Right renal pelvis (tissue), 4 donors: ENCODE measurements at places on chromosomes 12 and 14. TPM values are rescaled to one million over a fixed set of nuclear protein-coding genes. Genes with fewer than 3 reads are reported as not detected.

Gene CLEC14A
- polyA plus RNA-seq, result 16.4 TPM

Gene KRT83
- polyA plus RNA-seq, result not detected

Gene ORAI1
- 13.2 TPM for polyA plus RNA-seq

Gene KLHL33
- 0.54 TPM for polyA plus RNA-seq

Gene SPRYD3
- 20.7 TPM for polyA plus RNA-seq

Gene NXPH4
- 3.6 TPM for polyA plus RNA-seq

Gene SCN8A
- 1.4 TPM for polyA plus RNA-seq

Gene KCNH5
- 0.25 TPM for polyA plus RNA-seq

Gene COQ6
- polyA plus RNA-seq, result 29.8 TPM

Gene PRB3
- not detected for polyA plus RNA-seq

Gene MIP
- polyA plus RNA-seq, result 0.37 TPM

Gene MYO1A
- 0.08 TPM for polyA plus RNA-seq

Gene CRACR2A
- polyA plus RNA-seq, result 1.6 TPM

Gene PAX9
- polyA plus RNA-seq, result 0.24 TPM

Gene ZNF839
- polyA plus RNA-seq, result 17.3 TPM

Gene ST8SIA1
- polyA plus RNA-seq, result 5.8 TPM

Gene MGST1
- polyA plus RNA-seq, result 41.4 TPM

Gene HOXC12
- not detected for polyA plus RNA-seq

Gene BDKRB2
- polyA plus RNA-seq, result 3.2 TPM

Gene SAMD4A
- polyA plus RNA-seq, result 9.7 TPM

Gene SLC6A13
- 49.5 TPM for polyA plus RNA-seq

Gene PTPRQ
- 21.8 TPM for polyA plus RNA-seq

Gene PRIMA1
- polyA plus RNA-seq, result 2.1 TPM
